ENCODE measurements at places on chromosomes 5 and 9.
A peak's percentile ranks its signal among the peaks of the same experiment; 100 is the strongest.

DNA sequence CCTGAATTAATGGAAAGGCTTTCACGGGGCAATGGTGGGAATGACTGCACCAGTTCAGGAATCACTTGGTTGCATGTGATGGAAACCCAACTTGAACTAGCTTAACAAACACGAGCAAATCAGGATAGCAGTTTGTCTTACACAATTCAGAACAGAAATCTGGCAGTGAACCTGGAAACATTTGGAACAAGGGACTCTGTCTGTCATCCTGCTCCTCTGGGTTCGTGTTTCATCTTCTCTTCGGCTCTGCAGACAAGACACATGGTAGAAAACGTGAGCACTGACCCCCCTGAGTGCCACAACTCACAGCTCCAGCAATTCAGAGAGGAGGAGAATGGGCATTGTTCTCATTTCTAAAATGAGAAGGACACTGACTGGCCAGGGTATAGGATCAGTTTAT lies 218.1 kb upstream of the NREP start:
- no peak for DNase-seq

- DNase-seq, result no peak
Measured at GRCh38 chr5:147485046-147485445, 24.8 kb downstream of the DPYSL3 start.

DNA sequence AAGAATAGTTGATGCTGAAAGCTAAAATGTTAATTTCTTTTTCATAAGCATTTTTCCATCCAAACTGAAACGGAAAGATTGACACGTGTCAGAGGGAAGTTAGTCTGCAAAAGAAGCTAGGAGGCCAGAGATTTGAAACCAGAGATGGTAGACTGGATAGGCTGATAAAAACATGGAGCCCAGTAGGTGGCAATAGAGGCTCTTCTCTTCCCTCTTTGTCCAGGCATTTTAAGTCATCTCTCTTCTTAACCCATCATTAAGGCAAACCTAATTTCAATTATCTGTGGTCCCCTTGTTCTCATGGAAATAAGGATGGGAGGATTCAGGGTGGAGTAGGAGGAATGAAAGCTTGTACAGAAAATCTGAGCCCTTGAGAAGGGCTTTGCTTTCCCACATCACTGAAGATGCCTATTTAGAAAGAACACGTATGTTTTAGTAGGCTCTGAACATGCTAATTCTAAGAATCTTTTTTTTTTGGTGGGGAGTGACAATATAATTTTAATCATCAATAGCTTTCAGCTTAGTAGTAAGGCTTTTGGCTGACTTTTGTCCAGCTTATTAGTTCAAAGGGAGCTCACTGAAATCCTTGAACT lies 66.6 kb downstream of the ZNF474 start:
- peak; percentile 40 for DNase-seq

GRCh38 chr5:69046375-69046957 lies 47.3 kb upstream of the SLC30A5 start:
- DNase-seq, result no peak
